ENCODE measurements at places on chromosomes 13 and 19.
A peak's percentile ranks its signal among the peaks of the same experiment; 100 is the strongest.

DNA sequence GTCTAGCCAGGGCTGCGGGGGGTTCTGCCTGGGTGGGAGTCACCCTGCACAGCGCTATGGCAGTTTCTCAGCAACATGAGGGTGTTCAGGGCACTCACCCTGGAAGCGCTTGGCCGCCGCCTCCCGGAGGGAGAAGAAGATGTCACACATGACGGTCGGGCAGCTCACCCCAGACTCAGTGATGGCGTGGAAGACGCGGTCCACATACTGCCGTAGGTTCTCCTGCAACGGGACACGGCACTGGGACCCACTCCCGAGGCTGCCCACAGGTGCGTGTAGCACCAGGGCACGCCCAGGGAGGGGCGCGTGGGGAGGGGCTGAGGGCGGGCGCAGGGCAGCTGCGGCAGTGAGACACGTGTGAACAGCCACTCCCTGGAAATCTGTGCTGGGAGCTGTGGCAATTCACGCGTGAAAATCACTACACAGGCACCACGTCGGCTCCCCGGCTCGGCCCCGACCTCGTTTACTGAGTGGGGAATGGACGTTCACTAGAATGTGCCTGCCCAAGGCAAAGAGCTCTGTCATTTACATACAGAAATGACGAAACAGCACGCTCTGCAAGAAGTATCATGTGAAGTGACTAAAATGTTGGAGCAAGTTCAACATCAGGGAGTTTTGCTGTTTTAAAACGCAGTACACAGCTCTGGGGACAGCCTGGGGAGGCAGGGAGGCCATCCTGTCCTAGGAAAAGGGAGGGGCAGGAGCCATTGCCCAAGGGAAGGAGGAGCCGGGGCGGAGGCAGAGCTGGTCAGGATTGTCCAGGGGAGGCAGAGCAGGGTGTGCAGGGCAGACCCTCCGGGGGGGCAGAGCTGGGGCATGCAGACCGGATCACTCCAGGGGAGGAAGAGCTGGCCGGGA, 41.5 kb upstream of the C13orf46 start:
- no peak for DNase-seq

DNA sequence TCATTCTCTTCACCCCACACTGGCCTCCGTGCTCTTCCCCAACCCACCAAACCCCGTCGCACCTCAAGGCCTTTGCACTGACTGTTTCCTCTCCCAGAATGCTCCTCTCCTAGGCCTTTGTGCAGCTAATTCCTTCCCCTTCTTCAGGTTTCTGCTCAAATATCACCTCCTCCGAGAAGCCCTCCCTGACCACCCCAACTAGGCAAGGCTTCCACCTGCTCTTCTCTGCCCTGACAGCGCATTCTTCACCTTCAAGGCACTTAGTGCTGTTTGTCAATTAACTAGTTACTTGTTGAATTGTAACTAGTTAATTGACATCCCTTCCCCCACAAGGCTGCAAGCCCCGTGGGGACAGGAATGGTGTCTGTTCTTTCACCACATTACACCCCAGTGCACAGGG, 7.8 kb upstream of the NCCRP1 start:
- DNase-seq: no peak

DNA sequence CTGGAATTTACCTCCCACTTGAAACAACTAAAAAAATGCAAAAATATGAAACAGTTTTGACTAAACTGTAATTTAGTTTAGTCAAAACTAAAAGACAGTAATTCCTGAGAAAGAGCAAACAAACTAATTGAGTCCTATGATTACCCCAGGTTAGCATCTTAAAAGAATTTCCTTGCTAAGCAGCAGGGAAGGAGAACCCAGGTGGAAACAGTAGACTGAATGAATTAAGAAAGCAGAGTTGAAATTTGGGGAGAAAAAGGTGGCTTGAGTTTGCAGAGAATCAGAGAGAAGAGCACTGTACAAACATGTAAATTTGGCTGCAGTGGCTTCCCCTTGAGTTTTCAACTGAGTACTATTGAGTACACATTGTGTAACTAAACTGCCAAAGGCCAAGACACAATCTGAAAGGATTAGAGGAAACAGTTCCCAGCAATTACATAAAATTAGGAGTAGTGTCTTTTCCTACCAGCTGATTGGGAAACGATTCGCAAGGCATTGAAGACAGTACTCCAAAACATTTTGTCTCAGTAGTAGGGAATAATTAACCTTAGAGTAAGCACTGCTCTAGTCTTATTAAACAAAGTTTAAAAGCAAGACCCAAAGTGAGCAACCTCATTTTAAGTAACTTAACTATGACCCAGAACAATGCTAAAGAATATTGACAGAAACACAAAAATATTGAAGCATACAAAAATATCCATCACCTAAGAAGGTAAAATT, 820.5 kb downstream of the DACH1 start:
- no peak for DNase-seq

GRCh38 chr13:46127358-46128023, 22.7 kb upstream of the CPB2 start:
- no peak for DNase-seq

DNA sequence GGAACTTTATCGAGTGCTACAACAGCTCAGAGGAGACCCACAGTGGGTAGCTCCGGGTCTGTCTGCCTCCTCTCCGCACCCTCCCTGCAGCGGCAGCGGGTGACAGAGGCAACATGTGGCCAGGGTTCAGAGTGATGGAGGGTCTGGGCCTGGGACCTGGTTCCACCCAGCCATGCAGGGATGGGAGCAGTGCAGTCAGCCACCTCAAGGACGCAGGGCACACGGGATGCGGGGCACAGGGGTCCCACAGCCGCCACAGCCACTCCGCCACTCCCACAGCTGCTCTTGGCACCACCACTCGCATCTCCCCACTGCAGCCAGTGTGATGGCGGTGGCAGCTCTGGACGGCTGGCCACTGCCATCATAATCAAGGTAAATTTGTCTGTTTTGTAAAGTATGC, 892.9 kb downstream of the OLFM4 start:
- no peak for DNase-seq

DNA sequence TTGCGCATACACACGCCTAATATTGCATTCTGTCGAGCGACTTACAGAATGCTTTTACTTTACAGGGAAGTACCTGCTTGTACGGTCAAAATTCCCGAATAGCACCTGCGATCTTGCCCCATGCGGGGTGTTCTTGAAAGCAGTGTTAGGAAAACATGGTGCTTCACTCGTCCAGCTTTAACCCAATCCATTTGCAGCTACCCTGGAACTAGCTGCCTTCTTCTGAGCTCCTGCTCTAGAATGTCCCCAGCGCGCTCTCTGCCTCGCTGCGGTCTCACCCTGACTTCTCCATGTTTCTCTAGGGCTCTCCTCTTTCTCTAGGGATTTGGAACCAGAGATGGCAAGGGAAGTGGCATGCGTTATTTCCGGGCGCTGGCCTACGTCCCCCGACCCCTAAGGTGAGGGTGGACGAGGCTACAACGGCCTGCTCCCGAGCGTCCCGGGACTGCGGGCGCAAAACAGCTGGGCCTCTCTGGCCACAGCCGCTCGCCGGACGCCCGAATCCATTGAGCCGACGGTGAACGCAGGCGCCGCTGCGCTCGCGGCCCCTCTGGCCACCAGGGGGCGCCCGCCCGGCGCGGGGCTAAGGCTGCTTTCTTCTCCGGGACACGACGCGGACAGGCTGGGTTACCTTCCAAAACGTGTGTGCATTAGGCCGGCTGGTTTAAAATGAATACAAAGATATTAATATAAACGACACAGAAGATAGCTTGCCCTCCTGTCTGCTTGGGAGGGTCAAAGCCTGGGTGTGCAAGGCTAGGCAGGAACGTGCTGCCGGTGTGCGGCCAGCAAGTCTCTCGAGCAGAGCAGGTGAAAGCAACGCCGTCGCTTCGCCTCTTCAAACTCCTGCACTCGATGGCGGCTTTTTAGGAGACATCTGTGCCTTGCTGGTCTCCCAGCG, 1.8 kb upstream of the SPRY2 start:
- peak; percentile 28 for DNase-seq

DNA sequence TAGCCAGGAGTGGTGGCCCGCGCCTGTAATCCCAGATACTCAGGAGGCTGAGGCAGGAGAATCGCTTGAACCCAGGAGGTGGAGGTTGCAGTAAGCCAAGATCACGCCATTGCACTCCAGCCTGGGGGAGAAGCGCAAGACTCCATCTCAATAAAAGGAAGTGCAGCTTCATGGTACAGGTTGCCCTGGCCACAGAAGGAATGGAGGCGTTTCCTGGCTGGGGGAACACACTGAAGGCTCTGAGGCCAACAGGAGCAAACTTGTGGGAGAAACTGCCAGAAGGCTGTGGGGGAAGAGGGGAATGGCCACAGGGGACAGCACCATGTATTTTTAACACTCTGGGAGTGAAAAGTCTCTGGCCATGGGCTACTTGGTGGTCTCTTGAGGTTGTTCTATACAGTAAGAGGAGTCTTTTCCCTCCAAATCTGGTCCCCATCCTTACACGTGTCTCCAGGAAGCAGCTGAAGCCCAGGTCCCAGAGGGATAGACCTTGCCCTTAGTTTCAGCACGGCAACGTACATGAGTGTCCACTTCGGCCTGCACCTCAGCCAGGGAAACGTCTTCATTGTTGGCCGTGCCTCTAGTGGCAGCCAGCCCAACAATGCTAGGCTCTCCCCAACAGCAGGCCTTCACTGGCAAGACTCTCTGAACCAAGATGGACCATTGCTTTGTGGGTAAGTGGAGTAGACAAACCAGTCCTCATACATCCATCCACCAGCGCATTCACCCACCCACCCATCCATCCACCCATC, 7.4 kb downstream of the MICOS13 start:
- no peak for DNase-seq

- no peak for DNase-seq
Observed at GRCh38 chr13:51004111-51004865, 94.7 kb downstream of the RNASEH2B start.

- DNase-seq: no peak
Observed at GRCh38 chr13:106610486-106610885, 42.5 kb upstream of the ARGLU1 start.

DNA sequence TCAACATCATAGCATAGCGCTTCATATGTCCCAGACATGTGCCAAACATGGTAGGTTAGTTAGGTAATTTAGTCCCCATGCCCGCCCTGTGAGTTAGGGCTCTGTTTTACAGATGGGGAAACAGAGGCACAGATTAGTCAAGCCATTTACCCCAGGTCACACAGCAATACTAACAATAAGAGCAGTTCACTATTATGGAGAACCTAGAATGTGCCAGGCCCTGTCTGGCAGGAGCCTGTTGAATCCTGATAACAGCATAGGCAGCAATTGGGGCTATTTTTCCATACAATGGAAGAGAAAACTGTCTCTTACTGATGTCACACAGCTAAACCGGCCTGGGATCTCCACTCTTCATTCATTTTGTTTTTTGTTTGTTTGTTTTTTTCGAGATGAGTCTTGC, 6.5 kb upstream of the PPP1R37 start:
- DNase-seq: no peak

DNA sequence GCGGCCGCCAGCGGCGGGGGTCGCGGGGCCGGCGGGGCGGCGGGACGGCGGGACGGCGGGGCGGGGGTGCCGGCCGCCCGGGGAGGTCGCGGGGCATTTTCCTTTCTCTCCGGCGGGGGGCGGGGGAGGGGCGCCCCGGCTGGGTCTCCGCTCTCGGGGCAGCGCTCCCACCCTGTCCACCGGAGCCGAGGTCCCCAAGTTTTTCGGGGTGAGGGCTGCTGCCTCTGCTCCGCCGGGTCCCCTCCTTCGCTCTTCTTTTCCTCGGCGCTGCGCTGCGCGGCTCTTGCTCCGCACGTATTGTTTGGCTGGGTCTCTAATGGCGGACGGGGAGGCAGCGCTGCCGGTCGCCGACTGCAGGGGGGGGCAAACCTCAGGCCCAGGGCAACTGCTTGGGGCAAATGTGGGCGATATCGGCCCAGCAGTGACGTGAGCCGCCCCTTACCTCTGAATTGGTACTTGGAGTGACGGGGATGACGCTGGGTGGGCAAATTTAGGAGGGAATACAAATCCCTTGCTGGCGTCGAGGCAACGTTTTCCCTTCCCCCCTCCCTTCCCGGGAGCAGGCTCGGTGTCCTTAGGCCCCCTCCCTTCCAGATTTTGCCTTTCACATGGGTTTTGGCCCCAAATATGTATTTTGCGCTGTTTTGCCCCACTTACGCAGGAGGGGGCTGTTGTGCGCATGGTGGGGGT, 759 bp downstream of the ZMYM2 start:
- peak; percentile 46 for DNase-seq

DNA sequence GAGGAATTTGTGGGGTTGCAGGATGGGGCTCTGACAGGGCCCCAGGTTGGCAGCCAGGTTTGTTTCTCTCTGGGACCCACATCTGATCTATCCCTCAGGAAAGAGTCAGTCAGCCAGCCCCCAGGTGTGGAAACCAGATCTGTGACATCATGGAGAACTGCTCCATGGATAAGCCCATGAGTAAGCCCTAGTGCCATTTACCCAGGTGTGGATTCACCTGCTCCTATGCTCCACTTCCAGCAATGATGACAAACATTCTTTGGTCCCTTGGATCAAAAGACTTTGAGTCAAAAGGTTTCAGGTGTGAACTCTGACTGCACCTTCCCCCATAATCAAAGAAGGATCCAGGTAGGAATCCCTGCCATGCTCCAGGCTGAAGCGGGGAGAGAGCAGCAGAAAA, 26.9 kb upstream of the IGFL4 start:
- DNase-seq: no peak

DNA sequence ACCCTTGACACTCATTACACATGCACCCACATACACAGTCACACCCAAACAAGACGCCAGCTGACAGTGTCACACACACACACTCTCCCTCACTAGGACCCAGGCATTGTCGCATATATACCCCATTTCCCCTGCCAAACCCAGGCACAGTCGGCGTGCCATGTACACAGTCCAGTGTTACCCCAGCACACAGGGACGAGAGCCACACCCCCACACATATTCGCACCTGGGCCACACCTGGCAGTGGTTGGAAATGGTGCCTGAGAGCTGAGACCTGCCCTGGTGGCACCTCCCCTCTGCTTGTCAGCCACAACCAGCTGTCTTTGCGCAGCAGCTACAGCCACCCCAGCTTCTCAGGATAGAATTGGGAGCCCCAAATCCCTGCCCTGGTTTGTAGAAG, 9.0 kb downstream of the NFIX start:
- DNase-seq: no peak

DNA sequence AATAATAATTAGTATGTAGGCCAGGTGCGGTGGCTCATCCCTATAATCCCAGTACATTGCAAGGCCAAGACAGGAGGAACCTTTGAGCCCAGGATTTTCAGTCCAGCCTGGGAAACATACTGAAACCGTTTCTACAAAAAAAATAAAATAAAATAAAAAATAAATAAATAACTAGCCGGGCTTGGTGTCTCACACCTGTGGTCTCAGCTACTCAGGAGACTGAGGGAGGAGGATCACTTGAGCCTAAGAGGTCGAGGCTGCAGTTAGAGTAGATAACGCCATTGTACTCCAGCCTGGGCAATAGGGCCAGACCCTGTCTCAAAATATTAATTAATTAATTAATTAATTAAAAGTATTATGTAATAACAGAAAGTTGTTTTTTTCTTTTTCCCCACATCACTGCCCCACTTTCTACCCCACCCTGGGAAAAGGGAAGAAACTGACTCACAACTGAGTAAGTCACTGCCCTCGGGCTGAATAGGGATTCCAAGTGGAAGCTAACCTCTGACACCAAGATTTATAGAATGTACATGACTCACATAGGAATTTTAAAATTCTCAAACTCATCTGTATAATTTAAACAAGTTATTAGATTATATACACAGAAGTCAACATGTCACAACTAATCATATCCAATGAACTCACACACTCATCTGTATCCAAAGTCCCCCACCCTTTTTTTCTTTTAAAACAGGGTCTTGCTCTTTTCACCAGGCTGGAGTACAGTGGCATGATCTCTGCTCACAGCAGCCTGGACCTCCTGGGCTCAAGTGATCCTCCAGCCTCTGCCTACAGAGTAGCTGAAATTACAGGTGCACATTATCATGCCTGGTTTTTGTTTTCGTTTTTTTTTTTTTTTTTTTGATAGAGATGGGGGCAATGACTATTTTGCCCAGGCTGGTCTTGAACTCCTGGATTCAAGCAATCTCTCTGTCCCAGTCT, 12.5 kb downstream of the ZNF611 start:
- peak; percentile 64 for DNase-seq

Measured in SW 1271 (cell line).